ENCODE measurements at places on chromosomes 1 and 21.

GRCh38 chr1:15177710-15178166 is 24.2 kb downstream of the TMEM51 start:
- no peak for DNase-seq

DNA sequence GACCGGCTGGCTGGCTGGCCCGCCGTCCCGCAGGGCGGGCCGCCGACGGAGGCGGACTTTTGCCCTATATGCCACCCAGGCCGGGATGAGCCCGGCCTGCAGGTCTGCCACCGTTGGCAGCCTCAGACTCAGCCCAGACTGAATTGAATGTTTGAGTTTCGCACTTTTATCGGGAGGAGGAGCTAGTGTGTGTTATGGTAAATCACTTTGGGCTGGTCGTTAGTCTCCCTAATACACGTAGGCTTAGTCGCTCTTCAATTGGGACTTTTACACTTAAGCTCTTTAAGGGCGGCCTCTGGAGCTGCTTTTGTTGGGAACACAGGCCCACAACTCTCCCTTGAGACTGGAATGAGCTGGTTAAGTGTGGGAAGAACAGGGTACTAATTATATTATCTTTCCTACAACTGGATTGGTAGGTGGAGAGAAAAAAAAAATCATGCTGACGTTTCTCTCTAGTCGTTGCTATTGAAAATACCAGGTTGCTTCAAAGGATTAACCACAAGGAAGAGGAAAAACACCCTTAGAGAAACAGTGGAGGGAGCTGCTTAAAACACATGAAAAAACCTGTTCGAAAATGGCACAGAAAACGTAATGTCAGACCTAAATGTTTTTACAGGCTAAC is 1.4 kb upstream of the IRF2BP2 start:
- DNase-seq, result no peak

DNA sequence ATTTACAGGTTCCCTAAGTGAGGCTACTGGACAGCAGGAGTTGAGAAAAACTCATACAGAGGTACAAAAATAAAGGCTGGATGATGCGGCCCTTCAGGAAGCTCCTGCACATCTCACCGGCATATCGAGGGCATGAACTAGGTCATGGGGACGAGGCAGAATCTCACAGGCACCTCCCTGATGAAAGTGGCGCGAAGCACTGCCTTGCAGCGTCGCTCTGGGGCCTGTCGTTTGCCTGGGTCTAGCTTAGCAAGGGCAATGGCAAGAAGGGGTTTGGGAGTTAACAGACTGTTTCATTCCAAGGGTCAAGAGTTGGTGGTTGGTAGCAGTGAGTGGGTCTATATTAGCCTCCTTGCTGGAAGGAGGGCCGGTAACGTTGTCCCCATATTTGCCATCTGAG is 103.5 kb upstream of the IRF2BP2 start:
- DNase-seq, result no peak

GRCh38 chr21:33015096-33015495 is 10.6 kb upstream of the OLIG2 start:
- DNase-seq, result no peak

- DNase-seq, result no peak
Observed at GRCh38 chr1:30745156-30745833, 12.3 kb downstream of the LAPTM5 start.

DNA sequence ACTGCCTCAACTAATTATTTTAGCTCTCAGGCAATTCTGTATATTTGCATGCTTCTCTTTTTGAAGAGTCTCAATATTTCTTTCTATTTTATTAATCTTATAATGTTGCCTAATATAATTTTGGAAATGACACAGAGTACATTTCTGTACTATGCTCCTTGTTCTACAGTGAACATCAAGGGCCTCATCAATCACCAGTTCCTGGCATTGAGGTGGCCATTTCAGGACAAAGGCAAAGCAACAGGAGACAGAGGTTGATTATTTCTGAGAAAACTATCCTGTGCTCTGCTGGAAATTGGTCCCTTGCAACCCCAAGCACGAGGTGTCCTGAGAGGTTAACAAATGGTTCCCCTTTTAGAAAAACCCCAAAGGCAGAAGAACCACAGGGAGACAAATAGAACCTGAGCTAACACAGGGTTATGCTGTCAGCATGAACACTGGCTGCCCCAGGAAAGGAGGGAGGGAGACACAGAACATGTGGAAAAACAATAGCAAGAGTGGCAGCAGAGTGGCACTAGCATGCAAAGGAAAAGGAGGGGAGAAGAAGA is 63.9 kb upstream of the VAV3 start:
- no peak for DNase-seq

- DNase-seq, result no peak
Observed at GRCh38 chr1:44810101-44810761, 1.9 kb downstream of the BTBD19 start.
